ENCODE measurements at places on chromosomes 16 and 17.

DNA sequence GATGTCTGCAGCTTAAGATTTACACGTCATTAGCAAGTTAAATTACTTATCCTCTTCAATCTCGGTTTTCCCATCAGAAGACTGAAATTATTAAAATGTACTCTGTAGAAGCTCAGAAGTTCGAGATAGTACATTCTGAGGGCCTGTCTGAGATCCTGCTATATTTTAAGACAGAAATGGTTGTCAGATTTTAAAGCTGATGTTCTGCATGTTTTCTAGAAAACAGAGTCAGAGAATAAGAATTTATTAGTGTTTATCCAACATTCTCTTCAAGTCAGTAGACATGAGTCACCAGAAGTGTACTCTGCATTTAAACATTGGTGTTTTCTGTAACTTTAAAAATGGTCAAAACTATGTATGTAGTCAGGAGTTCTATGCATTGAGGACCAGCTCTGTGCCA is 155.2 kb upstream of the MYOCD start:
- no peak for DNase-seq

DNA sequence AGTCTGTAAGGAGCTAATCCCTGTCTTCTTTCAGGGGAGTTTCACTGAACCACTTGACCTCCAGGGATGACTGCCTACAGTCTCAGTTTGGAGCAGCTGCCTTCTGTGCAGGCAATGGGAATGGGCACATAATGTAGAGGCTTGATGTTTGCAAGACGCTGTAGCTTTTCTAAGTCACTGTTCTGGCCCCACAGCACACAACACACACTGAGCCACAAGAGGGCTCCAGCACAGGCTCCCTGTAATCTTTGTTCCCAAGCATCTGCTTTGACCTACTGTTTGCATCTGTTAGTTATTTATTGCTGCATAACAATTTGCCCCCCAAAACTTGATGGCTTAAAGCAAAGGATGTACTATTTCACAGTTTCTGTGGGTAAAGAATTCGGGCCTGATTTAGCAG is 419.0 kb upstream of the ASIC2 start:
- DNase-seq = no peak

DNA sequence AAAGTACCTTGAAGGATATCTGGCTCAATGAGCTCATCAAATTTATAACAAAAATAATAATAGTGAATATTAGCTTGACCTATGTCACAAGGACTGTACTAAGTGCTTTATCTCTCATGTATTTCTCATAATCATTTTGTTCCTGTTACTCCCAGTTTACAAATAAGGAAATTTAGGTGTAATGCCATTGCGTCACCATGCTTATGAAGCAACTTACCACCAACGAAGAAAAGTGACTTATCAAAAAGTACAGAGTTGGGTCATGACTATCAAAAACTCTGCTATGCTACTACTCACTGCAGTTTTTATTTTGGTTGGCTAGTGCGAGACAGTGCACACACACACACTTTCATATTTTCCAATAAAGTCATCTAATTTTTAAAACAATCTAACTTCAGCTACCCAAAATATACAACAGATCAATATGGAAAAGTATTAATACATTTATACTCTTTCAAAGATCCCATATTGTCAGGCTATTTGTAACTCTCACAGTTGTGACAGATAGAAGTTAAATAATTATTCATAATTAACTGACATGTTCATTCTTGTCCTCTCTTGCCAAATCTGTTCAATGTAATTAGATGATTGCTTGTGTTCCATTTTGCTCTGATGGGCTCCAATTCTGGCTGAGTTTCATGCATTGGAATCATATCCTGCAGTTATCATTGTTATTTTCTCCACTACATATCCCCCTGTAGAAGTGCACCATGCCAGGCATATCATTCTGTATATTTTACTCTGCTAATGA is 119.4 kb downstream of the KCNJ2 start:
- no peak for DNase-seq

DNA sequence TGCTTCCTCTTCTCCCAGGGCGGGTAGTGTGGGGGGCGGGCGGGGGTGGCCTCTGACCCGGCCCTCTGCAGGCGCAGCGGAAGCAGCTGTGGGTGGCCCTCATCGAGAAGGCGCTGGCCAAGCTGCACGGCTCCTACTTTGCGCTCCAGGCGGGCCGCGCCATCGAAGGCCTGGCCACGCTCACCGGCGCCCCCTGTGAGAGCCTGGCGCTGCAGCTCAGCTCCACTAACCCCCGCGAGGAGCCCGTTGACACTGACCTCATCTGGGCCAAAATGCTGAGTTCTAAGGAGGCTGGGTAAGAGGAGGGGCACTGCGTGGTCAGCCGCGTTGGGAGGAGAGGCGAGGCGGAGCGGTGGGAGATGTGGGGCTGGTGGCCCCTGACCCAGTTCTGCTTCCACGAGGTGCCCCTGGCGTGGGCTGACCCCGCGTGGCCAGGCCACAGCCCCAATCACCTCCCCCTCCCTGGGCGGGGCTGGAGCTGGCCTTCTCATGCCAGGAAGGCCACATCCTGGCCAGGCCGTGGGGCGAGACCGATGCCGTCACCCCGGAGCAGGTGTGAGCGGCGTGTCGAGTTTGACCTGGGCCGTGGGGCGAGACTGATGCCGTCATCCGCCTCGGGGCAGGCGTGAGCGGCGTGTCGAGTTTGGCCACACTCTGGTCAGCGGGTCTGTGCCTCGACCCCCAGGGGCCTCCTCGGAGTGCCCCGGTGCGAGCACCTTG is 10.5 kb upstream of the PRR35 start:
- no peak for DNase-seq

- DNase-seq = no peak
Observed at GRCh38 chr16:6177616-6178180, 1080.1 kb upstream of the EEF2KMT start.

DNA sequence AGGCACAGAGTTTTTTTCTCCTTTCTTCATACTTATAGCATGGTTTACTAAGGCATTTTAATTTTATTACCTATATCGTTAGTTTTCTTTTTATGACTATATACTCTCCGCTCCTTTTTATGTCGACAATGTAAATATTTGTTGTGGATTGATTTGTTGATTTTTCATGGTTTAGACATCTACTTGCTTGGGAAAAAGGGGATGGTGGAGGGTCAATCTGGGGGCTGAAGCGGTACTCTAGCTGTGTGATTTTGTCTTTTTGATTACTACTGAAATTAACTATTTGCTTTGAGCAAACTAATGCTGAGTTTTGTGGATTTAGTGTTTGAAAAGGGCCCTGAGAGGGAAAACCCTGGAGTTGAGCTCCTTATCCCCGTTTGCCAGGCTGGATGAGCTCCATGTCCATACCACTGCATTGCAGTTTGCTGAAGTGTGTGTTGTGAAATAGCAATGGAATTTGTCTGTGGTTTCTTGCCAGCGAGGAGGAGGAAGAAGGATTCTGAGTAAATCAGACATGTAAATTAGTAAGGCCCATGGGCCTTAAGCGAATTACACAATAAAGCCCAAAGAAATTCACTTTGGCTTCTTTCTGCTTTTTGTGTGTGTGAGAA is 72.0 kb downstream of the FTO start:
- DNase-seq = no peak

DNA sequence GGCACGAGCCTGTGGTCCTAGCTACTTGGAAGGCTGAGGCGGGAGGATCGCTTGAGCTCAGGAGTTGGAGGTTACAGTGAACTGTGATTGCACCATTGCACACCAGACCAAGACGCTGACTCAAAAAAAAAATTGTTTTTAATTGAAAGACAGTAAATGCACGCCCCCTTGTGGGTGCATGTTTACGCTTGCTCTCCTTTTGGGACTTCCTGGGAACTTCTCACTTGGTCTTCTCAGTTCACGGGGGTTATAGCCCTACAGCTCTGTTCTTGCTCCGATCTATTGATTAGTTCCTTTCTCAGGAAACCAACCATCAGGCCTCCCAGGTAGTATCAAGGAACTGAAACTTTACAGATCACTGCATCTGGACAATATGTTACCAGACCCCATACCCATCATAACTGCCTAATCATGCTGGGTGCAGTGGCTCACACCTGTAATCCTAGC is 14.2 kb upstream of the RIPOR1 start:
- peak; percentile 84 for DNase-seq

DNA sequence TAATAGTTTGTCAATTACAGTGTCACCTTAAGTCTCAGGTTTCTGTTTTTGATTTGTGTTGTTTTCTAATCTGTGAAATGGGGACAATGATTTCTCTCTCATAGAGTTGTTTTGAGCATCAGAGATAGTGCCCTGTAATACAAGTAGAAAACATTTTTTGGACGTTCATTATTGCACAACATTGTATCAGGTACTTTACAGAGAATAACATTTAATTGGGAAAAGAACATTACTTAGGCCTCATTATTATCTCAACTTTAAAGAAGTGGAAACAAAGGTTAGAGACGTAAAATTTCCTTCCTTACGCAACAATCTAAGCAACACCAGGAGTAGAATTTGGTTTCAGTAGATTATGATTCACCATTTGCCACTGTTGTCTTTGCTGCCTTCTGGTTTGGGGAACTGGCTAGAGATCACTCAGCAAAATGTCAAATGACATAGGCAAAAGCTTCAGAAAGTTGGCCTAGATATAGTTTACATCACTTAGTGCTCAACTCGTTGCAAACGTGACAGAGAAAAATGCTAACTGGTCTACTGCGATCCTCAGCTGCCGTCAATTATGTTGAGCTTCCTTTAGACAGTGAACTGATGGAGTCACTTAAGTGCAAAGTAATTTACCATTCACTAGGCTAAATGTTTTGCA is 1026.8 kb downstream of the CDH11 start:
- no peak for DNase-seq

DNA sequence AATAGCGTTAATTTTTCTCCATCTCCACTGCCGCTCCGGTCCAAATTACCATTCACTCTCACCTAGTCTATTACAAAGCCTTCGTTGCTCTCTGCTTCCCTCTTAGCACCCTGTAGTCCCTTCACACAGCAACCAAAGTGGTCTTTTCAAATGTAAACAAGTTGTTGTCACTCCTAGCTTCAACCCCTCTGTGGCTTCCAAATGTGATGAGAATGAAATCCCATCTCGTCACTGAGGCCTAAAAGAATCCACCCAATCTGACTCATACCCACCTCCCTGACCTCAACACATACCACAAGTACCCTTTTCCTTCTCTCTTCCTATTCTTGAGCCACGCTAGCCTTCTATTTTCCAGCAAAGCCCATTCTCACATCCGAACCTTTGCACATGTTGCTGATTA is 2.2 kb upstream of the PELP1 start:
- no peak for DNase-seq

DNA sequence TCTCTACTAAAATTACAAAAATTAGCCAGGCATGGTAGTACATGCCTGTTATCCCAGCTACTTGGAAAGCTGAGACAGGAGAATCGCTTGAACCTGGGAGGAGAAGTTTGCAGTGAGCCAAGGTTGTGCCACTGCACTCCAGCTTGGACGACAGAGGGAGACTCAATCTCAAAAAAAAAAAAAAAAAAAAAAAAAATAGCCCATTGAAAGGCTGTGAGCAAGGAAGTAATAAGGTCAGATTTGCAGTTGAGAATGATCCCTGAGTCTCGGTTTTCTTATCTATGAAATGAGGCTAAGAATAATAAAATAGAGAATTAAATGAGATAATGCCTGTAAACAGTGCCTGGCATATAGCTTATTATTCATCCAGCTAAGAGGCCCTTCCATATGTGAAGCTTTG is 1.3 kb upstream of the PDK2 start:
- no peak for DNase-seq

- no peak for DNase-seq
Observed at GRCh38 chr17:60496041-60496440, 30.0 kb downstream of the APPBP2 start.

- no peak for DNase-seq
Observed at GRCh38 chr16:18983565-18984434, at the start of gene TMC7. Gene TMC7, plus strand, starts transcription at chr16:18983934. Its CDS starts 130 bp downstream, at chr16:18984064.

DNA sequence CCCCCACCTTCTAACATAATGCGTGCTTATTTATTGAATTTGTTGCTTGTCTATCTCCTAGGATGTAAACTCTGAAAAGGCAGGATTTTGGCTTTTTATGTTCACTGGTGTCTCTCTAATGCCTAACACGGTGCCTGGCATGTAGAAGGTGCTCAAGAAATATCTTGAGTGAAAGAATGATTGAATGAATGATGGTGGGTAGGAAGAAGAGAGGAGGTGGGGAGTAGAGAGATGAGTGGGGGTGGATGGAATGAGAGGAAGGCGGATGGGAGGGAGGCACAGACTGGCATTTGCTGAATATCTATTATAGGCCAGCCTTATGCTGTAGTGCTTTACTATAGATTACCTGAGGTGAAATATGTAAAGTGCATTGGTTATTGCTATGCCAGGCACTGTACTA is 2.3 kb downstream of the PRSS36 start:
- DNase-seq = no peak

- peak; percentile 12 for DNase-seq
Observed at GRCh38 chr16:16163571-16163970, 59.7 kb downstream of the ABCC6 start.

DNA sequence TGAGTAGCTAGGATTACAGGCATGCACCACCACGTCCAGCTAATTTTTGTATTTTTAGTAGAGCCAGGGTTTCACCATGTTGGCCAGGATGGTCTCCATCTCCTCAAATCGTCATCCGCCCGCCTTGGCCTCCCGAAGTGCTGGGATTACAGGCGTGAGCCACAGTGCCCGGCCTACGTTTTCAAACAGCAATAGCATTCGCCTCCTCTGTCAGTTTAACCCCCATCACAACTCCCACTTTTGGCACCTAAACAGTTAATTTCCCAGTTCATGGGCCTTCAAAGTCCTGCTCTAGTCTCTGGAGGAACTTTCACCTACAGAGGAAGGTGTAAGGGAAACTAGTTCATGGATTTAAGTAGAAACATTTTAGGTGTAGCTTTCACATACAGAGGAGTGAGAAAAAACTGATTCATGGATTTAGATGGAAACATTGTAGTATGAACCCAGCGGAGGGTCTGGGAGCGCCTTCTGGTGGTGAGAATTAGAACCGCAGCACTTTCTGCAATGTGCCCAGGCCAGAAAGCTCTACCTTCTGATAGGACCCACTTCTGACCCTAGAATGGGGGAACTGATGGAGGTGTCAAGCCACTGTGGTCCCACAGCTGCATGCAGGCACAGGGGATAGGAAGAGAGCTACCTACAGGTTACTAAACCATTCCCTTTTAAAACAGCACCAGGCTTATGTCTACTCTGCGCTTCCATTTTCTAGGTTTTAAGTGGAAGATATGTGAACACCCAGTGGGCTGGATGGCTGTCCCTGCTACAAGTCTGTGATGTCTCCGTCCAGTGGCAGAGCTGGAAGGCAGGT is 12.0 kb upstream of the MEOX1 start:
- DNase-seq = peak; percentile 66

- DNase-seq = no peak
Observed at GRCh38 chr16:29141586-29142324, 156.9 kb downstream of the LAT start.

GRCh38 chr17:17151055-17151454 is 55.1 kb downstream of the PLD6 start:
- no peak for DNase-seq

- DNase-seq = peak; percentile 96
Observed at GRCh38 chr16:30534368-30535105, at the start of gene ZNF747. Gene ZNF747, minus strand, starts transcription at chr16:30534858. Its CDS starts 179 bp downstream, at chr16:30534679.

GRCh38 chr16:15915555-15916081 is 27.2 kb upstream of the CEP20 start:
- no peak for DNase-seq
